ENCODE measurements at places on chromosomes 1 and 21. TPM values are rescaled to one million over a fixed set of nuclear protein-coding genes. Genes with fewer than 3 reads are reported as not detected.
A peak's percentile ranks its signal among the peaks of the same experiment; 100 is the strongest.

GRCh38 chr1:91724231-91724630 lies 161.7 kb downstream of the TGFBR3 start:
- DNase-seq: no peak

- DNase-seq: no peak
Observed at GRCh38 chr1:150967936-150968335, 6.7 kb downstream of the CERS2 start.

DNA sequence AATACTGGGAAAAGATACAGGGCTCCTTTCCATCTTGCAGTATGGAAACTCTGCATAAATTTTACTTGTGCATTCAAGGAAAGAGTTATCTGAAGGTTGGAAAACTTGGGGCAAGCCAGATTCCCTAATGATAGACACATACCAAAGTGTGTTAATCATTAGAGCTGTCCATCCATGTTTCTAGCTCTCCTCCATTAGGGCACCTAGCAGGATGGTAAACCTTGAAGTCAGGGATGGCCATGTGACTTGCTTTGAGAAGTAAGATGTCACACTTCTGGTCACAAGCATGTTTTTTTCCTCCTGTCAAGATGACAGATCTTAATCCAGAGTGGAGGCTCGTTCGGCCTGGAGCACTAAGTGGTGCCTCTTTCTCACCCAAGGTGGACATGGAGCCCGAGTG lies 241.9 kb upstream of the RUNX1 start:
- DNase-seq: no peak

DNA sequence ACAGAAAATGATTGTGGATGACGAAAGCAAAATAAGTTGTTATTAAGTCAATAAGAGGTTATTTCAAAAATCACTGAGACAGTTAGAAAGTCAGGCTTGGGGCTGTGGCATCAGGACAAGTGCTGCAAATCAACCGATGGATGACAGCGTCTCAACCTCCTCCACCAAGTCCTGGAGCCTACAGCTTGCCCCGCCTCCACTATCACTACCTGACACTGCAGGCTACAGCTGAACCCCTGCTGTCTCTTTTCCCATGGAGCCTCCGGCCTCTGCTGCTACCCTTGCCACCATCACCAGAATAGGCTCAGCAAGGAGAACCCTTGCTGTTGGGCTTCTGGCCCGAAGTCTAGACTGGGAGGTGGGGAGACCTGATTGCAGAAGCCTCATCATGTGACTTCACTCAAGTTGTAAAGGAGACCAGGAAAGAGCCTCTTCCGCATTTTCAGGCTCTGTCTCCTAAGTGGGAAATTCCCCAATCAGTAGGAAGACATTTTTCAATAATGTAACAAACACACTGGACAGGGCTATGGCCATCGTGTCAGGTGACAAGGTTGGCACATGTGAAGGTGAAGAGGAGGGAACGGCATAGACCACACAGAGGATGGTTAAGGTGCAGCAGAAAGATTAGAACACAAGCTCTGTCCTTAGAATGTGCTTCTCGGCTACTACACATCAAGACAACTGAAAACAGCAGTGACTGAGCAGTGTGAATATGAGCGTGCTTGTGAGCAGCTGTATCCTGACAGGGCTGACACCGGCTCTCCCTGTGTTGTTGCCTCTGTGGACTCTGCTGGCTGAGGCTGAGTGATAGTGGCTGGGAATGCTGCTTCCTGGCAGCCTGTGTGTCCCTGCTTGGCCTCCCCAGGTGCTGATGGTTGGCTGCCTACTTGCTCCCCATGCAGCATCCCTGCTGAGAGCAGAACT lies 660.7 kb downstream of the PTPRU start:
- no peak for DNase-seq

GRCh38 chr1:12049616-12050015 lies 13.5 kb upstream of the TNFRSF8 start:
- DNase-seq: no peak

Gene PPM1J
- 1.0 TPM for total RNA-seq

GRCh38 chr21:15015622-15016471 lies 49.0 kb downstream of the NRIP1 start:
- peak; percentile 33 for DNase-seq

DNA sequence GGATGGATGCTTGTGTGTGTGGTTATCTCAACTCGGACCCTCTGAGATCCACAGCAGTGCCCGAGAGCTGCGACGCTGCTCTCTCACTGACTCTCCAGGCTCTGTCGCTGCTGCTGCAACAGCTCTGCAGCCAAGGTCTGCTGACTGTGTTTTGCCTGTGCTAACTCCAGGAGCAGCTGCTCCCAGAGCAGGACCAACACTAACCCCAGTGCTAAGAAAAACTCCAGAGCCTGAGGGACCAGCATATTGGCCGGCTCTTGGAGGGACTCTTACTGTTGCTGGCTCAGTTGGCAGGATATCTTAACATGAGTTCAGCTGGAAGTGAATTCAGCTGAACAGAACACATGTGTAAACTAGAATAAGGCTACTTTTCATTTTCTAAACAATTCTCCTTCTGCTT lies 4.4 kb downstream of the LCE2C start:
- no peak for DNase-seq

DNA sequence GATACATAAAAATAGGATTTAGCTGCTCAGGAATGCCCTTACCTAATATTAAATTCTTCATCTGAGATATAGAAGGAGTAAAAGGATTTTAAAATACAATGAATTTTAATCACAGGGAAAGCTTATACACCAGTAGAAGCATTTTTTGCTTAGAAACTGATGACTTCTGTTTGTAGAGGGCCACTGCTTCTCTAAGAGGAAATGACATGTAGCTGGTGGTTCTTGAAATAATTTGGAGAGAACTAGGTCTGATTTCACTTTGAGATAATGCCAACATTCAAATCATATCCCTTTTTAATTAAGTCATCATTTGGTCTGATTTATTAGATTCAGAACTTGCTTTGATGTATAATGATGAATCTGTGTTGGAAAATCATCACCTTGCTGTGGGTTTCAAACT lies 166.6 kb upstream of the SGIP1 start:
- no peak for DNase-seq

GRCh38 chr1:30911059-30911954 lies 2.7 kb upstream of the SDC3 start:
- peak; percentile 68 for DNase-seq

DNA sequence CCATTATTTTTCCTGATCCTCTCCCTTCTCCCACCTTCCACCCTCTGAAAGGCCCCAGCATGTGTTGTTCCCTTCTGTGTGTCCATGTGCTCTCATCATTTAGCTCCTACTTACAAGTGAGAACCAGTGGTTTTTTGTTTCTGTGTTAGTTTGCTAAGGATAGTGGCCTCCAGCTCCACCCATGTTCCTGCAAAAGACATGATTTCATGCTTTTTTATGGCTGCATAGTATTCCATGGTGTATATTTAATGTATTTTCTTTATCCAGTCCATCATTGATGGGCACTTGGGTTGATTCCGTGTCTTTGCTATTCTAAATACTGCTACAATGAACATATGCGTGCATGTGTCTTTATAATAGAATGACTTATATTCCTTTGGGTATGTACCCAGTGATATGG lies 89.4 kb upstream of the C1orf174 start:
- no peak for DNase-seq

Gene S100A7
- total RNA-seq: not detected

Gene ST6GALNAC5
- total RNA-seq: 1.3 TPM

Gene ANKRD35
- 4.5 TPM for total RNA-seq

- peak; percentile 93 for DNase-seq
Observed at GRCh38 chr1:214404154-214404553, 123.2 kb downstream of the SMYD2 start.

DNA sequence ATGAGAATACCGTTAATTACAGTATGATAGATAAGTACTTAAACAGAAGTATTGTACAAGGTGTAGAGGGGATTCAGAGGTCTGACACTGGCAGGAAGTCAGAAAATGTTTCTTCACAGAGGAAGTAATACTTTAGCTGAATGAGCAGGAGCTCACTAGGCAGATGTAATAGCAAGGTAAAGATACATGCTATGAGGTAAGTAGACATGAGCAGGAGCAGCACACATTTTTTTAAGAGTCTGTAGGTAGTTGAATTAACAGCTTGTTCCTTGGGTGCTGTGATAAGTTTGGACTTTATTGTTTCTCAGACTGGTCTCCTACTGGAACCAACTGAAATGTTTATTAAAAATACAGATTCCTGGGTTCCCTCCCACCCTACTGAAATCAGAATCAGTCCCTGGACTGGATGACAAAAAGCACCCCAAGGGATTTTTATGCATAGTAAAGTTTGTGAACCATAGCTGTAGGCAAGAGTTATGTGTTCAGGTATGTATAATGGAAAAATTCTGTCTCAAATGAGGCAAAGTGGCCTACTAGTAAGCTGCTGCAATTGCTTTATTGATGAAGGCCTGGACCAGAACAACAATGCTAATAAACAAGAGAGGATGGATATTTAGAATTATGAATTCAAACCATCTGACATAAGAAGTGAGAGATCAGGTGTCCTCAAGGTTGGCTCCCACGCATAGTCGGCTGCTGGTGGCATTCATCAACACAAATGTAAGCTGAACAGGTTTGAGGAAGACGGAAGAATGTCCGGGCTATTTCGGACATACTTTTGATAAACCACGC lies 902 bp downstream of the AP4B1 start:
- no peak for DNase-seq

Gene SLC44A3
- total RNA-seq: 9.7 TPM

DNA sequence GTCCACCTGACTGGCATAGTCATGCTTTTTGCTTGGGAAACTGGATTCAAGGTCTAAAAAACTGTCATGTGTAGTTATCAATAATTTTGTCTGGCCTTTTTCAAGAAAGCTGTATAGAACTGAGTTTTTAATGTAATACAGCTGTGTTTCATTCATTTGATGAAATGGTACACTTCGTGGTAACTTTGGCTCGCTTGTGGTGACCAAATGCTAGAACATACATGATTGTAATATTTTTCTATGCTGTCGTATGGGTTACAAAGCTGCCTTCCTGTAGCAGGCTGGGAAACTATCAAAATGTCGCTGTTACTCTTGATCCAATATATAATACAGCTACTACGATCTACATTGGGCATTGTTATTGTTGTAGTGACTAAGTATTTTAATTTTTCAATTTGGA lies 2.1 kb downstream of the LRRC42 start:
- DNase-seq: no peak

GRCh38 chr21:41318218-41318617 lies 1.6 kb downstream of the FAM3B start:
- no peak for DNase-seq

DNA sequence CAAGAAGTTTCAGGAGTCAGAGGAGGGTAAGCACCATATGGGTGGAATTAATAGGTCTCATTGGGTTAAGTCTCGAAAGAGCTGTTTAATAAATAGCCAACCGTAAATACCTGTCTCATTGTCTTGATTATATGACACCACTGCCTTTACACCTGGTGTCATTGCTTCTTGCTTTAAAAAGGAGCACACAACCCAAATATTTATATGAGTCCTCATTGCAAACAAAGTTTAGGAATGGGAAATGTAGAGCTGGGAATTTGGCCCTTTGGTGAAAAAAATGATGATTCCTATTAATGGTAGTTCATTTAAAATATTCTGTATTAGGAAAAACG lies 2.1 kb downstream of the BACH1 start:
- DNase-seq: no peak

- peak; percentile 47 for DNase-seq
Observed at GRCh38 chr1:48470481-48470855, 1.5 kb downstream of the SPATA6 start.

GRCh38 chr1:8323706-8324105 lies 5.8 kb downstream of the SLC45A1 start:
- no peak for DNase-seq

- DNase-seq: no peak
Observed at GRCh38 chr1:102833151-102833550, 275.2 kb downstream of the COL11A1 start.

GRCh38 chr1:23882746-23883145 lies 14.7 kb upstream of the FUCA1 start:
- no peak for DNase-seq

Gene TCHHL1
- not detected for total RNA-seq

- peak; percentile 36 for DNase-seq
Observed at GRCh38 chr1:234771642-234772344, 161.8 kb upstream of the IRF2BP2 start.

DNA sequence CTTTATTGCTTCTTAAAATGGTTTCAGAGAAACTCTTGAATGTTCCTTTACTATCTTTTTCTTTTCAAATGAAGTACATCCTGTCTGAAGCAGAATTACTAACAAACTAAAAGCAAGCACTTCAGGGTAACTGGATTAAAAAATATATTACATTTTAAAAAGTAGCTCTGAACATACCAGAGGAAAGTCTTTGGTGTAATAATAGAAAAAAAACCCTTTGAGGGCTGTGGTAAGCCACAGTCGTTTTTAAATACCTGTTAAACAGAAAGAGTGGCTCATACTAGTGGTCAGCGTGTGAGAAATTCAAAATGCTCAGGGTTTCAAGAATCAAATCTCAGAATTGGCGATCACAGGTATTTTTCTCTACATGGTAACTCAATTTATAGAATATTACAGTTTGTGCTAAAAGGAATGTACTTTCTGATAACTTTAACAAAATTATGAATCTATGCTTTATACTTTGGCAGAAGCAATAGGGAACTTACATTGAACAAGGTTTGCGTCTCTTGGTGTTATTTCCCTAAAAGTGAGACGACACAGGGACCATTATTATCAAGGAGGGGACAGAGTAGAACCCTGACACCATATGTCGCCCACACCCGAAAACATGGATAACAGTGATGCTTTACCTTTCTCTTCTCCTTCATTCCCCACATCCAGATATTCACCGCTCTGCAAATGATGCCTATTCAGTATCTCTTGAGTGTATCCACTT lies 97.0 kb upstream of the DPH5 start:
- peak; percentile 44 for DNase-seq

- no peak for DNase-seq
Observed at GRCh38 chr1:203028067-203028783, 1.9 kb downstream of the PPFIA4 start.

Gene SYCP1
- not detected for total RNA-seq

- no peak for DNase-seq
Observed at GRCh38 chr1:89440911-89441310, 77.1 kb downstream of the GBP6 start.

- DNase-seq: no peak
Observed at GRCh38 chr1:39957299-39958015, 2.5 kb downstream of the MFSD2A start.

- no peak for DNase-seq
Observed at GRCh38 chr1:228875741-228876140, 140.5 kb downstream of the RHOU start.

DNA sequence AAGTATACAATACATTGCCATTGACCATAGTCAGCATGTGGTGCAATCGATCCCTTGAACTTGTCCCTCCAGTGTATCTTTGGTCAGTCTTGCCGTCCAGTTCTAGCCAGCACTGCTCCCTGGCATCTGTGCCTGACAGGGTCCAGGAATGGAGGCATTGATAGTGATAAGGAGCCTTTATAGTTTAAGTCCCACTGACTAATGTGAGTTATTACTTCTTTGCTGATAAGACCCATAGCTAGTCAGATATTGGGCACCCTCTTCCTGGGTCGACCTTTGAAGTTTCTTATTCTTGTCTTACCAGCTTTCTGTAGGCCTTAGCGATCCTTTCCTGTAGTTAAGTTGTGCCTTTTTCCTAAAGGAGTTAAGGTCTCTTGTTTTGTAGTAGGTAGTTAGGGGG lies 13.0 kb downstream of the UCK2 start:
- DNase-seq: no peak

Gene SPRR2E
- total RNA-seq: not detected

Measured in fibroblast of lung (primary cell).